HT-29 (cell line): ENCODE measurements at places on chromosomes 12 and 14. TPM values are rescaled to one million over a fixed set of nuclear protein-coding genes. Genes with fewer than 3 reads are reported as not detected.

Gene C1RL
- 38.9 and 39.1 TPM in 2 replicates for total RNA-seq

Gene GUCY2C
- not detected in 2 replicates for total RNA-seq

GRCh38 chr14:99357151-99357915 lies 85.3 kb upstream of the BCL11B start:
- no peak for DNase-seq

DNA sequence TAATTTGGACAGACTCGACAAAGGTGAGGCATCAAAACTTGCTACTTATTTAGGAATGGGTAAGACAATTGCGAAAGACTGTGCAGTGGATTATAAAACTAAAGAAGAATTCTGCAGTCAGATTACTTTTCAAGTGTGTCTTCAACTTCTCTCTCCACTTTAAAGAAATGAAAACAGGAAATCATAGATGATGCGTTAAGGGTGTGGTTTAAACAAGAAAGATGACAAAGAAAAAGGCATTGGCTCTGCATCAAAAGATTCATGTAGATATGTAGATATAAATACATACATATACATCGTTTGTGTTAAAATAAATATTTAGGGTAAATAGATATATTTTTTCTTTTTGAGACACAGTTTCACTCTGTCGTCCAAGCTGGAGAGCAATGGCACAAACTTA lies 74.6 kb upstream of the PARP11 start:
- DNase-seq: no peak

GRCh38 chr12:57657744-57658143 lies 24.7 kb upstream of the B4GALNT1 start:
- DNase-seq: peak; percentile 11

DNA sequence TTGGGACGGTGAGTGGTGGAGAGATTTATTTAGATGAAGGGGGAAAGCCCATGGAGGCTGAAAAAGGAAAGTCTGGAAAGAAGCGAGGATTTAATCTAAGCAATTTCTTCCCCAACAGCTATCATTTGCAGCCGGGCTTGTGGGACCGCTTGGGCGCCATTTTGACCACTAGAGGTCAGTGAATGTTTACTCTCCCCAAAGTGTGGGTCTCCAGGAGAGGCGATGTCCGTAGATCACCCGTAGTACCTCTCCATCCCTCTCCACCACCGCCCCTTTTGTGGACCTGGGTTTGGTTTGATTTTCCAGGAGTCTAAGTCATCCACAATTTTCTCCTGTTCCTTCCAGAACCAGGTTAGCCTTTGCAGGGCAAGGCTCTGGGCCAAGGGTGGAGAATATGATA lies 91.2 kb upstream of the PARP11 start:
- DNase-seq: no peak

DNA sequence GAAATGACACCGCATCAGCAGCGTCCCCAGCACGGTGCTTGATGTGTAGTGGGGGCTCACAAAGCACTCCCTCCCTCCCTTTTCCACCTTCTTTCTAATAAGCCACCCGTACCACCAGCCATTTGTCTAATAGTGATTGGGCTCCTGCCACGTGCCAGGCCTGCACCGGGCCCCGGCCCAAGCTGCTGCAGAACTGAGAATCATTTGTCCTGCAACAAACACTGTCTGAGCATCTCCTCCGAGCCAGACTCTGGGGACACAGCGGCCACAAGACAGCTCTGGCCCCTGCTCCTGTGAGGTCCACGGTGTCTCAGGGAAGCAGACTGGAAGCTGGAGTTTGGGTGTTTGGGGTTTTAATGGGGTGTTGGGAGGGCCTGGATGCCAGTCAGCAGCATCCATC lies 43.9 kb downstream of the MVK start:
- no peak for DNase-seq

GRCh38 chr14:70665448-70666360 lies 24.0 kb downstream of the TTC9 start:
- peak; percentile 86 for DNase-seq
